ENCODE measurements at places on chromosomes 11 and 22.

DNA sequence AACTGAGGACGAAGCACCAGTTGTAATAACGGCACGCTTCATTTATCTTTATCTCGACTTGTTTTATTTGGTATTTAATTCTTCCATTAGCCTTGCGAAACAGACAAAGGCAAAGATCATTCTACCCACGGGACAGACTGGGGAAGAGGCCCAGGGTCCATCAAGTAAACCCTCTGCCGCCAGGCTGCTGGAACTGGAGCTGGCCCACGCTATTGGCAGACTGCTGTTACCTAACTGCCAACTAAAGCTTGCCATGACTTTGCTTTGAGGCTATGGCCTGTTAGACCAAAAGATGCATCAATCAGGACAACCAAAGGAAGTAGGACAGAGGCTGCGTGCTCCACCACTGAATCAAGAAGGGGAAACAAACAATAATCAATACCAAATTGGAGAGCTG lies 780 bp upstream of the TMEM218 start:
- DNase-seq, result no peak

GRCh38 chr22:32375678-32376450 lies 18.2 kb downstream of the RFPL3 start:
- DNase-seq, result no peak

DNA sequence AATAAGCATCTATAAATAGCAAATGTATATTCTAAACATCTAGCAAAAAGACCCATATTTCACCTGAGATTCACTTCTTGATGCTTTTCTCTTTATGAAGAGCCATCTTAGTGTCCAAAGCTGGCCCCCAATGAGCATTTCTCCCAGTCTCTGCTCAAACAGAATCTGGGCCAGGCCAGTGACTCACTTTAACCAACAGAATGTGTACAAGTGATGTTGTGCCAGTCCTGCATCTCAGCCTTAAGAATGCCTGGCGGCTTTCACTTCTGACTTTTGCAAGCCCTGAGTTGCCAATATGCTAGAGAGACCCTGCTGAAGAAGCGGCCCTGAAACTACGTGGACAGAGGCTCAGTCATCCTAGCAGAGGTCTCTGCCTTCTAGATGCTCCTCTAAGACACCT lies 6.9 kb upstream of the COPB1 start:
- DNase-seq, result no peak

DNA sequence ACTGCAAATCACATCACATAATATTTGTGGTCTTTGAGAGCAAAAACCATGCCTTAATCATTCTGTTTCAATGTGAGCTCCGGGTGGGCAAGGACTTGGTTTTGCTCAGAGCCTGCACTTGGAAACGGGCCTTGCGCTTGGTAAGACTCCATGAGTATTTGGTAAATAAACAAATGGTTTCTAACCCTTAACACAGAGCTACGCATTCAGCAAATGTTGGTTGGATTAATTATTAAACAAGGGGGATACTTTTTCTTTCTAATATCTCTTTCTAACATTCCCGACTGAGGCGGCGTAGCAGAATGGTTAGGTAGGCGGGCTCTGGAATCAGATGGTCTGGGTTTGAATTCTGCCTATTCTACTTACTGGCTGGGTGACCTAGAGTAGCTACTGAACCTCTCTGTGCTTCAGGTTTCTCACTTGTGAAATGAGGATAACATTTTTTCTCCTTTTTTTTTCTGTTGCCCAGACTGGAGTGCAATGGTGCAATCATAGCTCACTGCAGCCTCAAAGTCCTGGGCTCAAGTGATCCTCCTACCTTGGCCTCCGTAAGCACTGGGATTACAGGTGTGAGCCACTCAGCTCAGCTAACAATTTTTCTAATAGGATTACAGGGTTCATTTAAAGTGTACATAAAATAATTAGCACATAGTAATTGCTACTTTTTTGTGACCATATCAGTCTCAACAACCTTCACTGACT lies 3.4 kb upstream of the FAM83F start:
- no peak for DNase-seq

DNA sequence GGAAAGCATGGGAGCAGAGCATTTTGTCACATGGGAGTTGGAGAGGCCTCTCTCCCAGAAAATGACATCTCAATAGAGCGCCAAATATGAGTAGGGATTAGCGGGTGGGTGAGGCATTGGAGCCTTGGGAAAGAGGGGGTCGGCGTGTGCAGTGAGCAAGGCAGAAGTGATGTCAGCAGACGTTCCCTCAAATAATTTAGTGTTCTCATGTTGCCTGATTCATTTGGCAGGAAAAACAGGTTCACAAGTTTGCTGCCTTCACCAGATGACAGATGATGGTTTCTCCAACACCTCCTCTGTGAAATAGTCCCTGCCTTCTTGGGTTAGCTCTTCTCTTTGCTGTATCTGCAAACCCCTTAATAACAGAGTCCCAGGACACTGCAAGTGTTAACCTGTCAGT lies 118.5 kb upstream of the ARHGAP20 start:
- DNase-seq, result no peak

- DNase-seq, result no peak
Observed at GRCh38 chr11:107752949-107753822, 41.3 kb upstream of the SLN start.

- DNase-seq, result no peak
Observed at GRCh38 chr11:47857892-47858543, 9.9 kb upstream of the NUP160 start.

GRCh38 chr11:33920838-33921613 lies 29.1 kb upstream of the LMO2 start:
- DNase-seq, result no peak

DNA sequence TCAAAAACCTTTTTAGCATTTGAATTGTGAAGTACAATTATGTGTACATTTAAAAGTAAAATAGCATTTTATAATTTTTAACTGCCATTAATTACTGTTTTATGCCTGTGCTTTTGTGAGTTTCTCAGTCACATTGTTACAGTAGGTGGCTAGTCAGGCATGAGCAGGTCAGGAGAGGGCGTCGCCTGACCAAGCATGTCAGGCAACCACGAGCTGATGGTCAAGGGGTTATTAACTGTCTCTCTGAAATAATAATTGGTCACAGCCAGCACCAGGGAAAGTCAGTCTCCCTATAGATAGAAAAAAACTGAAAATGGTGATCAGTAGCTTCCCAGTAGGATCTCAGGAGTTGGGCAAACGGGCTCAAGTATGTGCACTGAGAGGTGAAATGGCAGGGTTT lies 19.4 kb upstream of the CCDC81 start:
- no peak for DNase-seq

DNA sequence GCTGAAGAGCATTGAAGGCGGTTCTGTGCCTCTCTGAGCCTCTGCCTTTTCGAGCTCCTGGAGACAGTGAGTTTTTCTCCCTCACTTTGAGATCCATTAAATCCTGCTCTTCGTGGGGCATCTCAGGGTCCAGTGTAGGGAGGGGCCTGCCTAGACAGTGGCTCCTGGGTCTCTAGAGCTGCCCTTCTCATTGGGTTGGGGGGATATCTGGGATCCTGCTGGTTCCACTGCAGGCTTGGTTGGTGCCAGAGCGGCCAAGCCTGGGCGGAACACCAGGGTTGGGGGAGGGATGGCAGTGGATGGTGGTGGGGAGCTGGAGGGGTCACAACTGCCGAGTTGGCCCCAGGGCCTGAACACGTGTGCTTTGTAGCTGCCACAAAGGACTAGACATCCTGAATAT lies 52.2 kb upstream of the CARS1 start:
- DNase-seq, result no peak

DNA sequence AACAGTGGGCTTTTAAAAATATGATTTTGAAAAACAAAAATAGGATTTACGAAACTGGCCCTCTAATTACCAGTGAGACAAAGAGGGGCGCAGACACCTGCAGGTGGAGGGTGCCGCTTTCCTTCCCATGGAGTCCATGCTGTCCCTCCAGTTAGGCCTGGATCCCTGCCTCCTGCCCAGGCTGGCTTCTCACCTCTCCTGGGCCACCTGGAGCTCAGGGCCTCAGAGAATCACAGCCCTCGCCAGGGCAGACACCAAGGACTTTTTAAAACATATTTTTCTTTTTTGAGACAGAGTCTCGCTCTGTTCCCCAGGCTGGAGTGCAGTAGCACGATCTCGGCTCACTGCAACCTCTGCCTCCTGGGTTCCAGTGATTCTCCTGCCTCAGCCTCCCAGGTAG lies 1437.2 kb downstream of the TBC1D22A start:
- DNase-seq, result no peak

DNA sequence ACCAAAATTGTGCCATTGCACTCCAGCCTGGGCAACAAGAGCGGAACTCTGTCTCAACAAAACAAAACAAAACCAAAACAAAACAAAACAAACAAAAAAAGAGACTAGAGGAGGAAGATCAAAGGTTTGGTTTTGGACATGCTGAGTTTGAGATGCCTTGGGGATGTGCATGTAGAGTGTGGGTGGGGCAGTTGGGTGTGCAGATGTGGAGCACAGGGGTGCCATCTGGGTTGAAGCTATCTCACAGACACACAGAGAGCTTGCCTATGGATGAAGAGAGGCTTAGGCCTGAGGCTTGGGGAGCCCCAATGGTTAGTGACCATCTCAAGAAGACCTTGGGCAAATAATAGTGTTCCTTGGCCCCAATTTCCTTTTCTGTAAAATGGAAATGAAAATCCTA lies 45.8 kb upstream of the EIF3D start:
- no peak for DNase-seq

DNA sequence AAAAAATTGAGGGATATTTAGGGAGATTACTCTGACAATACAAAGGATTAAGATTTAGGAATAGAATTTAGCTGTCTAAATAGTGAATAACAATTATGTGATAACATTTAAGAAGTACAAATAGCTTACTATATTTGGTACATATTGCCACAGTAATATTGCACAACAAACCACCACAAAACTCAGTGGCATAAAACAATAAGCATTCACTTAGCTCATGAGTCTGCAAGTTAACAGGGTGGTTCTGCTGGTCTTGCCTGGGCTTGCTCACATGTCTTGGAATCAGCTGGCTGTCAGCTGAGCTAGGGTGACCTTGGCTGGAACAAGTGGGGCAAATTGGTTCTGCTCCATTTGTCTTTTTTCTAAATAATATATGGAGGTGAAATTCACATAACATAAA lies 115.1 kb downstream of the DCDC1 start:
- DNase-seq, result no peak

GRCh38 chr22:46263216-46263590 lies at the start of gene PKDREJ:
Gene PKDREJ (minus strand): TSS chr22:46263343. CDS start chr22:46263322, 21 bp downstream.
- DNase-seq, result no peak

GRCh38 chr11:113796663-113797259 lies 17.2 kb downstream of the CLDN25 start:
- DNase-seq, result peak; percentile 25

DNA sequence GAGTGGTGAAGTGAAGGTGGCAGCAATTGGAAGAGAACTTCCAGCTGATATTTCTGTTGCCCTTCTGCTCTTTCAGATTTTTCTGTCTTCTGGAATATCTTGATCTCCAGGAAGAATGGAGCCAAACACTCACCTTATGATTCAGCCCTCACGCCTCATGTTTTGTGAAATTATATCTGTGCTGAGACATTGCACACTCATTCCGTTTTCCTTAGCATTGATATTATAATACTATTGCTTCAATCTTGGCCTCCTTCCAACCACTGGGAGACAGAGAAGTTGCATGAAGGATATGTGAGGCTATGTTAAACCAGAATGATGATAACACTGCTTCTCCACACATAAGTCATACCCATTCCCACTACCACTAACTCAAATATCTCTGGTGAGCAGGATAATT lies 177.9 kb downstream of the ETS1 start:
- DNase-seq, result no peak

DNA sequence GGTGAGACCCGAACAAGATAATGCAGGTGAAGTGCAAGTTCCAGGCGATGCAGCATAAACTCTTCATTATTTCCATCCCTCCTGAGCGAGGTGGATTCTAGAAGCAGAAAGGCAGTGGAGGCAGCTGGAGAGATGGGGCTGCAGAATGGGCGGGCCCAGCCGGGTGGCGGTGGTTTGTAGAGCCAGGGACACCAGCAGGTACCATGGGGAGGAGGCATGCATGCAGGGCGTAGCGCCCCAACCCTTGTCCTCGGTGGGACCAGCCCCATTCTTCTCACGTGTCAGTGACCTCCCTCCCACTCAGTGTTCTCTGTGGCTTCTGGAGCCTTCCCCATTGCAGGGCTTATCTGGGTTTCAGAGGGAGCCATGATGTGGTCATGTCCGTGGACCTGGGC lies 38.0 kb downstream of the MPPED1 start:
- DNase-seq, result no peak

DNA sequence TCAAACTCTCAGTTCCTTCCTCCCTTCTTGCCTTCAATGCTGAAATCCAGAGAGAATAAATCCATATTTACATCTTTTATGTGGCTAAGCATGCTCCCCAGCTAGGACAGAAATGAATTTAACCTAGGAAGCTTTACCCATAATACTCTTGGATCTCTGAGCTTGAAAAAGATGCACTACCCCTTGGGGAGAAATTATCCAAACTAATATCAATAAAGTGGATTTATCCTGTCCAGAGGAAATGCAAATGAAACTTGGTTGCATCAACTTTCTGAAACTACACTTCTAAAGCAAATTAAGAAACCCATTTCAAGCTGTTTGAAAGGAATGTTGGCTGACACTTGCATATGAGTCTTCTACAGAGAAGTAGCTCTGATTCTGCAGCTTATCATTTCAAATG lies 347.9 kb downstream of the TTC28 start:
- DNase-seq, result no peak

GRCh38 chr11:42976636-42977217 lies 335.1 kb upstream of the API5 start:
- DNase-seq, result no peak

GRCh38 chr22:37100589-37101127 lies 8.9 kb downstream of the TMPRSS6 start:
- no peak for DNase-seq

DNA sequence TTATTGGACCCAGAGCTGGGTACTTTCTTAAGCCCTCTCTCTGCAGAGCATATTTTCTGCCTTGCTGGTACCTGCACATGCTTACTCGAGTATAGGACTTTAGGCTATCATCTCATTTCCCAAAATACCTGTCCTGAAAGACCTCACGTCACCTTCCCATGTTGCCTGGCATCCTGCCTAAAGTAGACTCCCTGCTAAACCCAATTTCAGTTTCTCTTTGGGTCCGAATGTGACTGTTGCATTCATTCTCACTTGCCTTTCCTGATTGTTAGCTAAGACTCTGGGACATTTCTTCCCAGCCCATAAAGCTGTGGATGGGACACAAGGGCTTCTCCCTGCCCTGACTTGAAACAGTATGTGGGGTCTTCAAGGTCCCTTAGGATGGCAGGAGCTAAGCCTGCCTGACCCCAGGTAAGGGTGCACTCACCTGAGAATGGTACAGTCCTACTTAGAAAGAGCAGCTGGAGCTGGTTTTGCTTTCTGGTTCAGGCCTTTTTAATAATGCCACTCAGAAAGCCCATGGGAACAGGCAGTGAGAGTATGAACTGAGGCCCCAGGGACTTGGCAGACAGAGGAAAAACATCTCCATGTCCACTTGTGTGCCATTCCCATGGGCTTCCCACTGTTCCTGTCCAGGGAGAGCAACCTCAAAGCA lies 12.9 kb downstream of the OR51E2 start:
- DNase-seq, result peak; percentile 83

GRCh38 chr11:34267013-34267412 lies 90.8 kb downstream of the ABTB2 start:
- DNase-seq, result no peak

- DNase-seq, result no peak
Observed at GRCh38 chr11:3022300-3022967, 30.3 kb upstream of the NAP1L4 start.

All from MM.1S (cell line).